ENCODE measurements at places on chromosomes 13 and 19.

DNA sequence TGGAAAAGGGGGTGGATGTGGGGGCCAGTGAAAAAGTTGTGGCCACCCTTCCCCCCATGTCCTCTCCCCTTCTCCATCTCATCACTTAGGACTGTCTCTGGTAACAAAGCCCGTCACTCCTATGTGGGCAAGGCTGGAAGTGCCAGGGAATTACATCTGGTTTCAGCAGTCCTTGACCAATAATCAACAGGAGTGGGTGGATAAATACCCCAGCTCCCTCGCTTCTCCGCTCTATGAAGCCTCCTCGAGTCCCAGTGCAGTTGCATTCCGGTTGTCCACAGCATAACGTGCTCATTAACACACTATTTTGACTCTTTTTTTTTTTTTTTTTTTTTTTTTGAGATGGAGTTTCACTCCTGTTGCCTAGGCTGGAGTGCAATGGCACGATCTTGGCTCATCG is 31.5 kb downstream of the MYO1F start:
- DNase-seq: no peak

DNA sequence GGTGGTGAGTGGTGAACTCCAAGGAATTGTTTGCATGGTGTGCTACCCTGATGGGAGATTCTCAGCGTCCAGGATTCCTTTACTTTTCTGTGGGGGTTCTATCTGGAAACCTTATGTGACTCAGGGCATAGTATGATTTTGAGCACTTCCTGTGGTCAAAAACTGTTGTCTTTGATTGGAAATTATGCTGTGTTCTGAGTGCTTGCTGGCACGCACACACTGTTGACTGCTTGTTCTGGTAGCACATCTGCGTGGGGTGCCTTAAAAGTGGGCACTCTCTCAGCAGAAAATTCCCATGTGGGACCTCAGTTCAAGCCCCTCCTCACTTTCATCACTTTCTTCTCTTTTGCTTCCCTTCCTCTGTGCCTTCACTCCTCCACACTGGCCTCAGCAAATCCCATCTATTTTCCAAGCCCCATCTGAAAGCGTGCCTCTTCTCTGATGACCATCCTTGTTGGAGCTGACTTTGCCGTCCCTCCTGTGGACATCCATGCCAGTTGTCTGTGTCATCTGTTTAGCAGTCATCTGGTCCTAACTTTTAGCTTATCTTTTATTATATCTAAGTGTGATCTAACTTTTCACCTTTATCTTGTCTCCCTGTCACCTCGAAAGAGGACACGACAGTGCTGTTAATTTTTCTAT is 56.4 kb upstream of the NPAS1 start:
- DNase-seq: peak; percentile 97

- DNase-seq: no peak
These were observed 2.0 kb downstream of the LRRC4B start for GRCh38 chr19:50565984-50566903.

- DNase-seq: no peak
These were observed 232.0 kb upstream of the SPRY2 start for GRCh38 chr13:80572923-80573316.

DNA sequence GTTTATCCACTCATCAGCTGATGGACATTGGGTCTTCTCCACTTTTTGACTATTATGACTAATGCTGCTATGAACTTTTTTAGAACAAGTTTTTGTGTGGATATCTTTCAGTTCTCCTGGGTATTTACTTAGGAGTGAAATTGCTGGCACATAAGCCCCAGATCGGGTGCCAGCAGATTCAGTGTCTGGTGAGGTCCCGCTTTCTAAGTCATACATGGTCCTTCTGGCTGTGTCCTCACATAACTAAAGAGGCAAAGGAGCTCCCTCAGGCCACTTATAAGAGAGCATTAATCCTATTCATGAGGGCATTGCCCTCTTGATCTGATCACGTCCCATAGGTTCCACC is 600 bp upstream of the ZNF226 start:
- DNase-seq: no peak

- peak; percentile 47 for DNase-seq
These were observed 682 bp upstream of the TEAD2 start for GRCh38 chr19:49362929-49363267.

All from fibroblast of skin of right biceps (primary cell).